ENCODE measurements at places on chromosomes 6 and 20.
A peak's percentile ranks its signal among the peaks of the same experiment; 100 is the strongest.

- DNase-seq, result no peak
These were observed 82.5 kb downstream of the TRIM27 start for GRCh38 chr6:28841290-28841689.

- DNase-seq, result no peak
These were observed 41.0 kb upstream of the FAM50B start for GRCh38 chr6:3808199-3808598.

DNA sequence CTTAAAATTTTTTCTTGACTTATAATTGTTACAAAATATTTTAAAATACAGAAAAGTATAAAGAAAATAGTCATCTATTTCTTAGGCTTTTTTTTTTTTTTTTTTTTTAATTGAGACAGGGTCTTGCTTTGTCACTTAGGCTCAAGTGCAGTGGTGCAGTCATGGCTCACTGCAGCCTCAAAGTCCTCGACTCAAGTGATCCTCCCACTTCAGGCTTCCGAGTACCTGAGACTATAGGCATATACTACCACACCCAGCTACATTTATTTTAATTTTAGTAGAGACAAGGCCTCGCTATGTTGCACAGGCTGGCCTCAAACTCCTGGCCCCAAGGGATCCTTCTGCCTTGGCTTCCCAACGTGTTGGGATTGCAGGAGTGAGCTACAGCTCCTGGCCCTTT is 5.3 kb upstream of the ACAT2 start:
- DNase-seq, result no peak

DNA sequence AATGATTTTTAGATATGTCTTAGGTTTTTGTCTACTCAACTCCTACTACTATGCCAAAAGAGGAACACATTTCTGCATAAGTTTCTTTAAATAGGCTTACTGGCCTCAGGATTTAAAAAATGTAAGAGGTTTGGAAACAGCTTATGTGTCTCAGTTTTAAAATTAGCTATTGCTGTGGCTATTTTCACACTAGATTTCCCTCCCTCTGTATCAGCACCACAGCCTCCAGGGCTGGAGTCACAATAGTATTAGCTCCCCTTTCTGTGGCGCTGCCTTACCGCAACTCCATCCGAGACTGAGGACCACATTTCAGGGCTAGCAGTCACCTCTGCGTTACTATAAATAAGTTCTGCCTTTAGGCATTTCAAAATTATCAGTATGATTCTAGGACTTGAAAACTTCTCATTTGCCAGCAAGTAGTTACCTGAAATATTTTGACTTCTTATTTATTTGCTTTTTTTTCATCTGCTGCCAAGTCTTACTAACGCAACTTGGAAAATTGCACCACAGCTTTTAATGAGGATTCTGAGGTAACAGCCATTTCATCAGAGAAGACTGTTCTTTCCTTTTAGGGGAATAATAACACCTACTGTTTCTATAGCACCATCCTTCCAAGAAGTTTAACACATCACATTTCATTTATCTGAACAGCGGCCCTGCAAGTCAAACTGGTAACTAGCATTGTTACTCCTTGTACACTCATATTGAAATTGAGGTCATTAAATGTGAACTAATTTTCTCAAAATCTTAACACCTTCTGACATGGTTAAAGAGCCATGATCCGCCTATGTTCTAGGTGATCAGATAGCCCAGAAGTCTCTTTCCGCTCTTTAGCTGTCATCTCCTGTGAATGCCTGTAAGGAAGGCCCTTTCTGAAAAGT is 105.9 kb downstream of the GJA10 start:
- no peak for DNase-seq

DNA sequence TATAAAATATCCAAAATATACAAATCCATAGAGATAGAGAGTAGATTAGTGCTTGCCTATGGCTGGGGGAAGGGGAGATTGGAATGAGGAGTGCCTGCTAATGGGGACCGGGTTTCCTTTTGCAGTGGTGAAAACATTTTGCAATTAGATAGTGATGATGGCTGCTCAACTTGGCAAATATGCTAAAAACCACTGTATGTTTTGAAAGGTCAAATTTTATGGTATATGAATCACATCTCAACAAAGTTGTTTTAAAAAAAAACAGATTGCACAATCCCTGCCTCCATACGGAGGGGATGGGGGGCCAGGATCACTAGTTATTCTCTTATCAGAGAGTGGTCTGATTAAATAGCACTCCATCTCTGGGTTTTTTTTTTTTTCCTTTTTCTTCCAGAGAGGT is 76.9 kb upstream of the RIPOR2 start:
- DNase-seq, result no peak

DNA sequence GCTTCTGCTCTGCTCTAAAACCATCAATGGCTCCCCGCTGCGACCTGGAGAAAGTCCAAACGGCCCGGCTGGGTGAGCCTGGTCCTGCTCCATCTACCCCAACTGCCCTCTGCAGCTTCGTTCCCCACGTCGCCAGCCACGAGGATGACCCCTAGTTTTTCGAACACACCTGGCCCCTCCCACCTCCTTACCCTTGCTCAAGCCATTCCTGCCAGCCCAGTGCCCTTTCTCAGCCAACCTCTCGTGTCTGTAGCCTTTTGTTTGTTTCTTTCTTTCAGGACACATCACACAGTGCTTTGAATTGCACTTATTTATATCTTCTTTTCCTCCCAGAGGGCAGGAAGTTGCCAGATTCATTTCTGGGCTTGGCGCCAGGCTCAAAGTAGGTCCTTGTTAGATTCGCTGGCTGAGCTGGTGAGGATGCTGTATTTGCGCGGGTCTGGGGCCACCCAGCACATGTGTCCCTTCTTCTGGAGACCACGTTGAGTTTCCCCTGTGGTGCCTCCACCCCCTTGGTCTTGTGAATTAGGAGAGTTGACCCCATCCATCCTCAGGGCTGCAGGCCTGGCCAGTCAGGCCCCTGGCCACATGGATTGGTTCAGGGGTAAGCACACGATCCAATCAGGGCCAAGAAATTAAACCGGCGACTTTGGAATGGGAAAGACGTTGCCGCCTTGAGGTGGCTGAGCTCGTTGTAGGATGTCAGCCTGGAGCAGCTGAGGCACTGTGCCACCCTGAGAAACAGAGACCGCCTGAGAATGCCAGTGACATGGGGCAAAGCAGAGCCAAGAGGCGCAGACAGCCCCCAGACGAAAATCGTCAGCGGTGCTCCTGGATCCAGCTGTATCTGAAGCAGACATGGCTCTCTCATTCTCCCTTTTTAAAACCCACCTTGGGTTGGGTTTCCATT is 156.0 kb downstream of the CEBPB start:
- DNase-seq, result peak; percentile 4

DNA sequence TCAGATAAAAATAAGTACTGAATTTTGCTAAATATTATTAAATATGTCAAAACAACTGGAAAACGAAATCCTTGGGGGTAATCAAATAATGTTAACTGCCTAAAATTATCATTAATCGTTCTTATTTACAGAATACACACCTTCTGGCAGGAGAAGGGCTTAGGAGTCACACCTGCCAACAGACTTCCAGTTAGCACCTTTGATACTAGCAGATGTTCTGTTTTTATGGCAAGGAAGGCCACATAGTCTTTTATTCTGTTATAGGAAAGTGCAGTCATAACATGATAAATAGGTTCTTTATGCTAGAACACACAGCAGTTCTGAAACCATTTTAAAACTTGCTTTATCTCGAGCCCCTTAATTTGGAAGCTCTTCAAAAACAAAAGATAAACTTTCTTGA is 464.1 kb downstream of the UTRN start:
- DNase-seq, result peak; percentile 79

- DNase-seq, result no peak
These were observed 1.7 kb downstream of the SLC22A23 start for GRCh38 chr6:3455147-3455568.

DNA sequence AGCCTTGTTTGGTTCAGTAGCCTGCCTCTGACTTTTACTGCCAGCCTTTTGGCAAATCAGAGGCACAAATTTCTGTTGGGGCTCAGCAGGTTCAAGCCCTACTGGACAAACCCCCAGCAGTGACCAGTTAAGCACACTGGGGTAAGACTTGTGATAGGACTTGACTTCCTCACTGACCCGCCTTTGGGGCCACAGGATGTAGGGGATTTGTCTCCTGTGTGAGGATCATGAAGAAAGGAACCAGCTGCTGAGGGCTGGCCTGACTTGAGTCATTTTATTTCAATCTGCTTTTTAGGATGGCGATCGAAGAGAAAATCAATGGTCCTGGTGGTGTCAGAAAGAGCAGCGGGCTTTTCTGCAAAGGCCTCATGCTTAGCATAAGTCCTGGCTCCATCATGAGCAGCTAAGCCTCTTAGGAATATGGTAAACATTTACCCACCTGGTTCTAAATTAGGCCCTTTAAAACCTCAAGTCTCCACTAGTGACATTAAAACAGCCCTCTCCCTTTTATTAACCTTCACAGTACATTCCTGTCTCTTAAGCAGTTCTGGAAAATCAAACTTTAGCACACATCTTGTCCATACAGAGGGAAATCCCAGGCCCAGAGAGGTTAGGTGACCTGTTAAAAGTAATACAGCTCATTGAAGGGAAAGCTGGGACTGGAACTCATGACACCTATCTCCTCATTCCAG is 16.6 kb downstream of the CHMP4B start:
- DNase-seq, result no peak

DNA sequence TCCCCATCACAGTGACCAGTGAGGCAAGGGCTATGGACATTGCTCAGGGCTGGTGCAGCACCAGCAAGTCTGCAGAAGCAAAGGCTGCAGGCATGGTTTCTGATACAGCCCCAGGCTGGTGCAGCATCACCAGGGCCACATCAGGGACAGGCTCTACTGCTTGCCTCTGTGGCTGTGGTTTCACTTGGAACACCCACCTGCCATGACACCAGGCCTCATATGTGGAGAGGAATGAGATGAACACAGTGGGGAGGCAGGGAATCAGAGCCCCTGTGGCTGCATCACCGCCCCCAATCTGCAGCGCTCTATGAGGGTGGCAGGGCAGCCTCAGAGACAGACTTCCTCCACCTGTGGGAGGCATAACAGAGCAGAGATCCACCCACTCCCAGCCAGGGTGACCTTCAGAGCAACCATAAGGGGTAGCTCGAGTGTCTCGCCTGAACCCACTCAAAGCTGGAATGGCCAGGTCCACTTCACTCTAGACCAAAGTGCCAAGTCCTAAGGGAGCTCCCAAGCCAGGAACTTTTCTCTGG is 7.9 kb downstream of the RING1 start:
- no peak for DNase-seq

DNA sequence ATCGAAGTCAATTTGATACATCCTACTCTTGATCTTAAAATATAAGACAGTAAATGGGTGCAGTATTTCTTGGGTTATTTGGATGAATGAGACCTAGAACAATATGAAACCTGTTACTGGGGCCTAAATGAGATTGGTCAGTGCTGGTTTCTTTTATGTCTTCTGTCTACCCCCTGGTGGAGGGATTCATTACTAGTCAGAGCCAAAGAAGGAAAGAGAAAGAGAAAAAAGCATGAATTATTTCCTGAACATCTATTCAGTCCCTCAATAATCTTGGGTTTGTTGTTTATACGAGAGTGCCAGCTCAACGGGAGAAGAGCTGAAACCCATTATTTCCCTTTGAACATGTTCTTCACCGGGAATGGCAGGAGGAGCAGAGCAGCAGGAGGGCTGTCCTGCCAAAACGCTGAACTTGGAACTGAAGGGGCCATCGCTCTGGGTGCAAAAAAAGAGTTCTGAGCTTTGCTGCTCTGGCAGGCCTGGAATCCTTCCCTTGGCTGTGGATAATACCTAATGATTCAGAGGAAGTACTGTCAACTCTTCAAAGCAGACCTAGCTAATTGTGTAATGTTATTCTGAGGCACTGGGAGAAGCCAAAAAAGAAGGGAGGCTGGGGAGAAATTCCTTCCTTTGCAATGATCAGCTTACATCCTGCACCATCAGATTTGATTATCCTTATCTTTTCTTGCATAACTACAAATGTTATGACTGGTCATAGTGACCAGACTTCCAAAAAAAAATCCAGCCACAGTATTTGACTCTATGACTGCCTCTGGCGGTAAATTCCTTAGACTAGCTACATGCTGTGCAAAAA is 72.0 kb downstream of the BLOC1S5 start:
- DNase-seq, result no peak

GRCh38 chr6:154157706-154158105 is 118.7 kb downstream of the OPRM1 start:
- DNase-seq, result no peak
